ENCODE measurements at places on chromosomes 11 and 22. TPM values are rescaled to one million over a fixed set of nuclear protein-coding genes. Genes with fewer than 3 reads are reported as not detected.

Gene FAM181B
- not detected for total RNA-seq

Gene DGAT2
- total RNA-seq = 3.1 TPM

Gene NXPE4
- not detected for total RNA-seq

Gene OR51E2
- not detected for total RNA-seq

Gene LARGE2
- total RNA-seq = under 0.01 TPM

Gene LINC01488
- total RNA-seq = not detected

Gene C11orf21
- total RNA-seq = not detected

Gene MIAT
- 0.27 TPM for total RNA-seq

Gene MMP26
- not detected for total RNA-seq

Gene CXCR5
- total RNA-seq = not detected

Gene ADAMTS15
- under 0.01 TPM for total RNA-seq

Gene FOLR3
- total RNA-seq = not detected

Gene CEND1
- total RNA-seq = under 0.01 TPM

Gene APOA4
- not detected for total RNA-seq

Gene CCDC116
- total RNA-seq = 0.09 TPM

Gene SAA2
- not detected for total RNA-seq

Gene POU2F3
- total RNA-seq = under 0.01 TPM

Gene ATG13
- 60.6 TPM for total RNA-seq

Gene PHF21B
- total RNA-seq = not detected

Gene SOX6
- under 0.01 TPM for total RNA-seq

Gene NPAS4
- total RNA-seq = not detected
